ENCODE measurements at places on chromosomes 2 and 18.

- DNase-seq = no peak
- no peaks in the 10 kb centered on the region for H3K36me3 ChIP-seq
- H3K4me1 ChIP-seq = peaks cover 2% of the 10 kb centered on the region
- H3K27me3 ChIP-seq = no peaks in the 10 kb centered on the region
- peak overlapping the region; percentile 60 for H3K4me3 ChIP-seq
Measured at GRCh38 chr2:186590350-186590758, 498 bp downstream of the ITGAV start.

- H3K4me3 ChIP-seq = peak overlapping the region; percentile 38
- H3K27ac ChIP-seq = peak overlapping the region; percentile 84
- no peaks in the 10 kb centered on the region for H3K4me1 ChIP-seq
Measured at GRCh38 chr2:218397820-218398436, 1.7 kb upstream of the CTDSP1 start.

DNA sequence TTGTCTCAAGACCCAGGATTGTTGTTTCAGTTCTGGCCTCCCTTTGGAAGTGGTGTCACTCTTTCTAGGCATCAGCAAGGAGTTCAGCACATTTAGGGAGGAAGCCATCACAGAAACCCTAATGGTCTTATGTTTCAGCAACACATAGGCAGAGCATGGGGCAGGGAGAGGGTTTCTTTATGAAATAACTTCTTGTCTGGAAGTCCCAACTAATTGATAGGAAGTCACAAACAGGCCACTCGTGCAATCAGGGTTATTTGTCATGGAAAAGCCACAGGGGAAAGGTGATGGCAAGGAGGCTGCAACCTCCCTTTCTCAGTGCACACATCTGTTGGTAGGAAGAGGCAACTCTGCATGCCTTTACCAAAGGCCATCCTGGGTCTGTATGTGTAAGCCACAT lies 103.0 kb downstream of the BCL11A start:
- DNase-seq = no peak
- H3K4me1 ChIP-seq = no peaks in the 10 kb centered on the region
- no peak overlapping the region for H3K4me3 ChIP-seq
- H3K27me3 ChIP-seq = no peaks in the 10 kb centered on the region
- no peak overlapping the region for H3K27ac ChIP-seq

- H3K4me1 ChIP-seq = no peaks in the 10 kb centered on the region
- DNase-seq = no peak
- H3K27me3 ChIP-seq = no peaks in the 10 kb centered on the region
- H3K36me3 ChIP-seq = no peaks in the 10 kb centered on the region
- H3K4me3 ChIP-seq = no peak overlapping the region
- H3K27ac ChIP-seq = no peak overlapping the region
Measured at GRCh38 chr2:145199042-145199441, 679.1 kb upstream of the ZEB2 start.

- no peaks in the 10 kb centered on the region for H3K4me1 ChIP-seq
- H3K27ac ChIP-seq = no peak overlapping the region
- no peaks in the 10 kb centered on the region for H3K27me3 ChIP-seq
- no peak overlapping the region for H3K4me3 ChIP-seq
- no peaks in the 10 kb centered on the region for H3K36me3 ChIP-seq
Measured at GRCh38 chr2:217475791-217476190, 527.0 kb downstream of the TNS1 start.

GRCh38 chr18:37422596-37422995 lies 143.0 kb downstream of the CELF4 start:
- H3K4me1 ChIP-seq = no peaks in the 10 kb centered on the region
- H3K36me3 ChIP-seq = no peaks in the 10 kb centered on the region
- H3K27ac ChIP-seq = no peak overlapping the region
- DNase-seq = no peak

DNA sequence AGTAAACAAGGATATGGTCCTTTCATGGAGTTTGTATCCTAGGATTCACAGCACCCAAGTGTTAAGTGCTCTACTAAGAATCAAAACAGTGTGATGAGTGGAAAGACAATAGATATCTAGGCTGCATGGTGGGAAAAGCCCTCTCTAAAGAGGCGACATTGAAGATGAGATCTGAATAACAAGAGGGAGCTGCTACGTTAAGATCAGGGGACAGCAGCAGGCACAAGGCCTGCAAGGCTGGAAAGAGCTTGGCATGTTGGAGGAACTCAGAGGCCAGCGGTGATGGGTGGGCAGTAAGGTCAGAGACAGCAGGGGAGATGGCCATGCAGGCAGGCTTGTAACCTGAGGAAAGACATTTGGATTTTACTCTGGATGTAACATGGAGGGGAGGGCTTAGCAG lies 177.5 kb downstream of the GFPT1 start:
- no peak for DNase-seq
- no peak overlapping the region for H3K4me3 ChIP-seq
- no peaks in the 10 kb centered on the region for H3K27me3 ChIP-seq
- peak overlapping the region; percentile 11 for H3K27ac ChIP-seq

DNA sequence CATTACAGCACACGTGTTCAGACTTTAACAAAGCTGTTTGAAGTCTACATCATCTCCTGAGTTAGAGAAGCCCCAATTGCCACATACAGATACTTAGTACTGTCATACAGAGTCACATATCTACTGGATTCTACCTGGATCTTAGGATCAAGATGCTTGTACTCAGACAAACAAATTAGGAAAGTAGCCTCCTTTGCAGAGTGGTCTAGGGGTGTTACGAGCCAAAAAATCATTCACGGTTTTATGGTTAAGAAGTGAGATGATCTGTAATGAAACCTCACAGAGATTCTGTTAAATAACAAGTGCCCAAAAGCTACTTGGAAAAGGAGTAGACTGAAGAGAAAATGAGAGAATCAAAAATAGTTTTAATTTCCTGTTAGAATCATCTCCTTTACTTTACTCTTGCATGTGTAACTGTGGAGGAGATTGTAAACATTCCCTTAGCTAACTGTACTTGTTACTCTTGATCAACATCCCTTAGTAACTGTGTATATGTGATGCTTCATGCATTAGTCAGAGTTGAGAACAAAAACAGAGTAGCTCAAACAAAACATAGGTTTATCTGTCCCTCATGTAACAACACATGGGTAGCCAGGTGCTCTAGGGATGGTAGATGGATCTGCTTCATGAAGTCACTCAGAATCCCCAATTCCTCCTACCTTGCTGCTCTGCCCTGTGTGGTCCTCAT lies 16.4 kb upstream of the IL1RL1 start:
- no peak for DNase-seq
- no peak overlapping the region for H3K4me3 ChIP-seq
- H3K4me1 ChIP-seq = no peaks in the 10 kb centered on the region
- no peak overlapping the region for H3K27ac ChIP-seq
- no peaks in the 10 kb centered on the region for H3K36me3 ChIP-seq
- no peaks in the 10 kb centered on the region for H3K27me3 ChIP-seq

Data from aorta (tissue), 5 donors.